ENCODE measurements at places on chromosomes 1 and 21. TPM values are rescaled to one million over a fixed set of nuclear protein-coding genes. Genes with fewer than 3 reads are reported as not detected.

RIMKLA gene
- total RNA-seq, result not detected

PAQR6 gene
- total RNA-seq, result not detected

FBLIM1 gene
- total RNA-seq, result 80.5 TPM

LCE5A gene
- total RNA-seq, result not detected

ACTL8 gene
- not detected for total RNA-seq

BTBD19 gene
- total RNA-seq, result 2.0 TPM

PLK3 gene
- 27.1 TPM for total RNA-seq

MROH7 gene
- total RNA-seq, result not detected

CSF3R gene
- total RNA-seq, result not detected

ANKRD35 gene
- 5.5 TPM for total RNA-seq

FAM177B gene
- total RNA-seq, result not detected

Measured in myometrial cell (primary cell).